ENCODE measurements at places on chromosomes 3 and 15.

GRCh38 chr3:24145981-24146822 lies 201.1 kb downstream of the NR1D2 start:
- DNase-seq, result no peak

DNA sequence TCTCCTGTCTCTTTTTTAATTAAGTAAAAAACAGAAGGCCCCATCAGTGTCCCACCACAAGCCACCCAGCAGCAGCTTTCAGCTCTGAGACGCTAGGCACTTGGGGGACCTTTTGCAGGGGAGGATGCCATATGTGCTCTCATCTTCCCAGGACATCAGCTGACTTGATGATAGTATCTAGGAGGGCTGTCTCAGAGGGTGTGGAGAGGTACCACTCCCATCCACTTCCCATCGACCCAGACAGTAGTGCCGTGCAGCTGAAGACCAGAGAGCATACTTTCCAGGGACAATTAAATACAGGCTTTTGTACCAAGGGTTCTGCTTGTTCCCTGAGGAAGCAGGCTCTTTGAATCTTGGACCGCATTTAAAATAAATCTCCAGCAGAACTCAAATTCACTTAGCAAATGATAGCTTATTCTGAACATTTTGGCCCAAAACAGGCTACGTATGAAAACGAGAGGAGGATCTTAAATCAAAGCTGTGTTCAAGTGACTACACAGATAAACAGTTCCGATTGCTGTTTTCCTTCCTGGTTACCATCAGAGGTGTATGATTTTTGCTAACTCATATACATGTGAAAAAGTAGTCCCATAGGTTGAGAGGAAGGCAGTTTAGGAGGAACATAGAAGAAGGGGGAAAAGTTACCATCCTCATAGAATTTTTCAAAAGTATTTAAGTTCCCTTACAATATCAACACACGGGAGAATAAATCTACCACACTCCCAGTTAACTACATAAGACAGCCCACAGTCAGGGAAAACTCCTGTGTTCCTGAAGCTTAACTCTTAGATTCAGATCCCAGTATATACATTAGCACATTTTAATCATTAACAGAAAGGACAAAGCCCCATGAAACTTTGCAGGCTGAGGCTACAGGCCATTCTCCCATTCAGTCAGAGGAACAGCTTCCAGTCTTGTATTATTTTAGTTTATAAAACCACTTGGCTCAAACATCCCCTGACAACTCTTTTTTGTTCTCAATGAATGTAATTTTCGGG lies 9.5 kb downstream of the WNT5A start:
- DNase-seq, result no peak

DNA sequence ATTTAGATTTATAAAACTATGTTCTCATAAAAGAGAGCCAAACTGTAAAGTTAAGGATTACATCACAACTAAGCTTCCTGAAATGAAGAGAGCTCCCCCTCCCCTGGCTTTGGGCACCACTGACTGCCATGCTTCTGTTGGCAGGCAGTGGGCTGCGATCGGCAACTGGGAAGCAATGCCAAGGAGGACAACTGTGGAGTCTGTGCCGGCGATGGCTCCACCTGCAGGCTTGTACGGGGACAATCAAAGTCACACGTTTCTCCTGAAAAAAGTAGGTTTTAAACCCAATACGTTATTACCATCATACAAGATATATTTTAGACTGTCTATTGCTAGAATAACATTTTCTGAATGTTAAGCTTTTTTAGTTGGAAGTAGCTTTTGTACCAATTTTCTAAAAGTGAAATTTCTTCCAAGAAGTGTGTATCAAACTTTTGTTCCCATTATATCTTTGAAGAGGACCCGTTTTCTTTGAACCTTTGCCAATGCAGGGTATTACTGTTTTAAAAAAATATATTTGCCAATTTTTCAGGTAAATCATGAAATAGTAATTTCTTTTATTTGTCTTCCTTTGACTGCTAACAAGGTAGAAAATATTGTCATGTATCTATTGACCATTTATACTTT lies 184.1 kb downstream of the ADAMTSL3 start:
- no peak for DNase-seq

DNA sequence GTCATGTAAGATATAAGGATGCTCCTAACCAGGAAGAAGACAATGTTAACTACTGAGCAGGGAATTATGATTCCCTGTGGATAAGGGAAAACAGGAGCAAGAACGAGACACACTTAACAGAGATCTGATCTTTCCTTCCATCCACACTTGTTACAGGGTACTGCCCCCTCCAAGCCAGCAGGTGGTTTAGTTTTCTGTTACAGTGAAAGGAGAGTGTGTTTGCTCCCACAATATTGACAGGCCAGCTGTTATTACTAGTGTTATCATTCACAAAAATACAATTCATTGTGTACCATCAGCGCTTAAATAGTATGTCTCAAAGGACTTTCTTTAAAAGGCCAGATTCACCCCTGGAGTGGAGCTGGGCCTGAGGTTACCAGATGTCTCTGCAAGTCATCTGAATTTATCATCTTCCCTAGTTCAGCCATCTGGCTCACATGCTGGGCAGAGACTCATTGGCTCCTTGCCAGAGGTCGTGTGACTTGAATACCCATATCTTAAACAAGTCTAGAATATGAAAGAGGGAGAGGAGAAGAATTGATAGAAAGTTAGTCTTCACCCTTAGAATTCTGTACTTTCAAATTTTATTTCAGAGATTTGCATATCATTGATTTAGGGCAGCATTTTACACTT lies 16.8 kb upstream of the FMN1 start:
- DNase-seq, result peak; percentile 27

GRCh38 chr3:15114466-15115358 lies 15.8 kb upstream of the RBSN start:
- DNase-seq, result no peak

GRCh38 chr15:40303576-40303975 lies 4.2 kb downstream of the PLCB2 start:
- DNase-seq, result no peak

DNA sequence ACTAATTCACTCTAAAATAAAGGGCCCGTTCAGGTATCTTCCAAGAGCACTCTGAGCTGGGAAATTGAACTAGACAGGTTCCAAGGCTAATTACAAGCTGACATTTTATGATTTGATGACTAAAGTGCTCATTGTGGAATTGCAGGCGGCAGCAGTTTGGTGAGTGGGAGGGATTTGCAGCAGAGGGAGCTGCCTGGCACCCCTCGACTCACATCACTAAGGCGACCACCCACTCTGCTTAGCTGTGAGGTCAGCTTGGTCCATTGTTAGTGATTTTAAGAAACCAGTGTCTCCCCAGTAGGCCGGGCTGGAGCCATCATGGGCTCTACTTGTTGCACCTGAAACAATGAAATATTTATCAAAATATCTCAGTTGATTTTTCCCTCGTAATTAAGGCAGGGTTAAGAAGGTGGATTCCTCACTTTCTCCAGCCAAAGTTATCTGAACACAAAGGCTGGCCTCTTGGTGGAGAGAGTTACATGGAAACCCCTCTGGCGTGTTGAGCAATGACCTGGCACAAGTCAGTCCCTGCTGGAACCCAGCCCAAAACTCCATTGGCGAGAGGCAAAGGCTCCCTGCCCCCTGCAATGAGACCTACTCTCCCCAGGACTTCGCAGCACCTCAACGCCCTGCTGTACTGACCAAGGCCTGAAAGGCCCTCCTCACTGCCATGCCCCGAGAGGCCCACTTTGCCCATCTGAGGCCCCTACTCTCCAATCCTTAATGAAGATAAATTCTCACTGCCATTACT lies 65.0 kb upstream of the ATP2B2 start:
- DNase-seq, result no peak

DNA sequence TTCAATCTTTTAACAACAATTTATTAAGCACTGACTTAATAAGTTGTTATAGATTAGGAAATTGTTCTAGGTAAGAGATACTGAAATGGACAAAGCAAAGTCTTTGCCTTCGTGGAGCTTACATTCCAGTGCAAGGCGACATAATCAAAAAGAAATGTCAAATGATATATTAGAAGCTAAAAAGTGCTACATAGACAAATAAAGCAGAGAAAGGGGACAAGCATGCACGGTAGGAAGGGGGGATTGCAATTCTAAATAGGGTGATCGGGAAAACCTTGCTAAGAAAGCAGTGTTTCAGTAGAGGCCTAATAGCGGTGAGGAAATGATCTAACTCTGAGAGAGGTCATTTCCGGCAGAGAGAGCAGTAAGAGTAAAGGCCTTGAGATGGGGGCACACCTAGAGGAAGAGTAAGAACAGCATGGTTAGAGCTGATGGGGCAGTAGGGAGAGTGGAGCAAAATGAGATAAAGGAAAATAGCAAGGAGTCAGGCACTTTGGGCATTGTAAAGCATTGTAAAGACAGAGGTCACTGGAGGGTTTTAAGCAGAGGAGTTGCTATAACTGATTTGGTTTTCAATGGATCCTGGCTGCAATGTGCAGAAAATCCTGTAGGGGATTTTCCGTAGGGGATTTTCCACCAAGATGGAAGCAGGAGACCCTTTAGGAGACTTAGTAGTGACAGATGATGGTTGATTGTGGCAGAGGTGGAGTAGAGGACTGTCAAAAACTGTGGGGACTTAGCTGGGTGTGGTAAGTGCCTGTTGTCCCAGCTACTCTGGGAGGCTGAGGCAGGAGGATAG lies 71.7 kb upstream of the CFAP20DC start:
- no peak for DNase-seq

GRCh38 chr3:133927540-133928066 lies 31.9 kb upstream of the RAB6B start:
- DNase-seq, result peak; percentile 9

GRCh38 chr3:185555860-185556347 lies 3.5 kb upstream of the LIPH start:
- DNase-seq, result no peak

GRCh38 chr15:68508485-68509189 lies 70.2 kb upstream of the CORO2B start:
- no peak for DNase-seq

DNA sequence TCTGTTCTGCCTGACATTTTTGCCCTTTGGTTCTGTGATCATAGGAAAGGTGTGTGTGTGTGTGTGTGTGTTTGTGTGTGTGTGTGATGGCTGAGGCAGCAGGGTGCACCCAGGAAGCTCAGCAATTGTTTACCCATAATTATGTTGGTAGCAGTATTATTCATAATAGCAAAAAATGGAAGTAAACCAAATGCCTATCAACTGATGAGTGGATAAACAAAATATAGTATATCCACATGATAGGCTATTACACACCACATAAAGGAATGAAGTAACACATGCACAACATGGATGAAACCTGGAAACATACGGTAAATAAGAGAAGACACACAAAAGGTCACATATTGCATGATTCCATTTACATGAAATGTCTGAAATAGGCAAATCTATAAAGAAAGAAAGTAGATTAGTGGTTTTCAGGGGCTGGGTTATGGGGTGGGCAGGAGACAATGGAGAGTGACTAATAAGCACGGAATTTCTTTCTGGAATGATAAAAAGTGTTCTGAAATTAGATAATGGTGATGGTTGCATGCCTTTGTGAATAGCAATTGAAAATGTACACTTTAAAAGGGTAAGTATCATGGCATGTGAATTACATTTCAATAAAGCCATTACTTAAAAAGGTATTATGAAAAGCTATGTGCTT lies 167.2 kb downstream of the POLR2M start:
- no peak for DNase-seq

DNA sequence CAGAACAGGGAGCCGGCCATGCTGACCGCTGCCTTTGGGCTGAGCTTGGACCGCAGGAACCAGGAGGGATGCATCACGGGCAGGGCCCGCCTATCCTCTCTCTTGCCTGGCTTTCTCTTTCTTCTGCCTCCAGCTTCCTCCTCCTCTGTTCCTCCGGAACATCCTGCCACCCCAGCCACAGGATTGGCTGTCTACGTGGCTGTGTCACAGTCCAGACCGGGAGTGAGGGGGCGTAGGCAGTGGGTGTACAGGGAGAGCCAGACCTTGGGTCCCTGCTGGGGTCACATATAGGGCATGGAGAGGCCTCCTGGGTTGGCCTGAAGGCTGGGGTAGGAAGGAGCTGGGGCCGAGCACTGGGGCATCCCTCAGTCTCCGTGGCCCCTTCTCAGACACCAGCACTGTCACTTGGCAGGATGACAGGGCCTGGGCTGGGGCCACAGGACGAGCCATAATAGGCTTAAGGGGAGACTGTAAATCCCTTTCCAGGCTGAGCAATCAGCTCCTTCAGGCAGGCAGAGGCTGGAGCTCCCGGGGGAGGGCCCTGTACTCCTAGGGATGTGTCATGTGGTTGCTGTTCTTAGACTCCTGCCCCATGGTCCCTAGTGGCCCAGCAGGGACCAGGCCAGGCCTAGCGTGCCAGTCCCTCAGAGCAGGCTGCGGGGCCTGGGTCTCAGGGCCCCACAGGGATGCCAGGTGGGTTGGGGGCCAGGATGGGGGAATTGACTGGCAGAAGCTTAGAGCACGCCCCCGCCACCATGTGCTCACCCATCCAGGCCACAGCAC lies 25.4 kb downstream of the LINGO1 start:
- no peak for DNase-seq

- DNase-seq, result no peak
These were observed 67.6 kb downstream of the PYDC2 start for GRCh38 chr3:191528589-191528988.

DNA sequence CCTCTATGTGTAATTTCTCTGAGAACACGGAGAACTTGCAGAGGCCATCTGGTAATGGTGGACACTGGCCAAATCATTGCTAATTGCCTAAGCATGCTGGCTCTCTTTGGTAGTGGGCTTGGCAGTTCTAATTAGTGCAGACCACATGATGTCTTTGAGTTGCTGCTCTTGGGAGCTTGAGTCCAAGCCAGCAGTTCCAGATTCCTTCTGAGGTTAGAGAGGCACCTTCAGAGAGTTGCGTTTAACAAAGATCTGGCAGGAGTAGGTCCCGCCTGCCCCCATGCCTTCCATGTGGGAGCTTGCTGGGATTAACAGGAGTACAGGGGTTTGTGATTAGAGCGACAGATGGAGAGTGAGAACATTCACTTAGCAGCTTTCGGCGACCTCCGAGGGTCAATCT lies 449.0 kb upstream of the LMCD1 start:
- peak; percentile 46 for DNase-seq
